Activated T-cell treated with anti-CD3 and anti-CD28 coated beads, Interleukin-2, amount 50 U/mL, for 72 hours (primary cell): ENCODE measurements at places on chromosomes 2 and 18. TPM values are rescaled to one million over a fixed set of nuclear protein-coding genes. Genes with fewer than 3 reads are reported as not detected.

The MAB21L4 gene
- total RNA-seq: not detected

The PTPRM gene
- 6.3 TPM for total RNA-seq

The EIPR1 gene
- 34.5 TPM for total RNA-seq

The ZNF892 gene
- total RNA-seq: 4.1 TPM

The SLC30A3 gene
- total RNA-seq: 1.5 TPM

The CD28 gene
- total RNA-seq: 206 TPM

DNA sequence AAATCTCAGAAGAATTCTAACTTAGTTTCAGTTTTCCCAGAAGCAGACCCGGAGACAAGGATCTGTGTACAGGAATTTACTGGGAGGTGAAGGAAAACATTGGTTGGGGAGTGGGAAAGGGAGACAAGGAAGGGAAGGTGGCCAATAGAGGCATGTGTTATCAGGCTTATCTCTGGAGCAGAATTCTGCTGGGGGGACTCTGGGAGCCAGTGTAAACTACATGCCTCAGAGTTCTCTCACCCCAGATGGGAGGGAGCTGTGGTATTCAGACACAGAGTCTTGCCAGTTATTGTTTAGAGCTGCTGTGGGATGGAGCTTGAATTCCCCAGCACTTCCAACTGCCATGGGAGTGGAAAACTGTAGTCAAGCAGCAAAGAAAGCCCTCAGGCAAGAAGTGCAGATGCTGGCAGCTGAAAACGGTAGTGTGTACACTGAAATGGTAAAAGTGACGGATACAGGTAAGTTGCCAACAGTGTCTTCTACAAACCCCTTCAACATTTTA is 19.0 kb downstream of the DNPEP start:
- DNase-seq: no peak

DNA sequence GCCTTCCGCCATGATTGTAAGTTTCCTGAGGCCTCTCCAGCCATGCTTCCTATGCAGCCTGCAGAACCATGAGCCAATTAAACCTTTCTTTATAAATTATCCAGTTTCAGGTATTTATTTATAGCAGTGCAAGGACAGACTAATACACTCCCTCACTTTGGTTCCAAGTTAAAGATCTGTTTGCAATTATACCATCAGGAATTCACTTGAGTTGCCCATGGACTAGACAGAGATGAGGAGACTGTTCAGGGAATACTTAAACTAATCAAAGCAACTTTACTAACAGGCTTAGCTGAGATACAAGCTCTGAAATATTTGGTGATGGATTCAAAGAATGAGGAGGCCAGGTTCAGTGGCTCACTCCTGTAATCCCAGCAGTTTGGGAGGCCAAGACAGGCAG is 190.0 kb downstream of the MTCL1 start:
- DNase-seq: no peak

DNA sequence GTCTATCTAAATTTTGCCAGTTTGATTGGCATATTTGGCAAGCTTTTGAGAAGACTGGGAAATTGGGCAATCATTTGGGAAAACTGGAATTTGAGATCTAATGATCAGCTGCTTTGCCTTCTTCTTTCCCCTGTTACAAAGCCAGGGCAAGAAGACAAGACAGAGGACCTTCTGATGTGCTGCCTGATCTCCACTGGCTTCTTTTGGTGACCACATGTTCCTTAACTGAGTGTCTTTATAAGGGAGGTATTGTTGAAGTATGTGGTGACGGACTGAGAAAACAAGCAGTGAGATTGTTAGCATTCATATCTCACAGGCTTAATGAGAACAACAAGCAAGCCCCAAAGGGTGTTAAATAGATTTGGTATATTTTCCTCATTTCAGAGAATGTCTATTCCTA is 175.8 kb downstream of the SLC8A1 start:
- no peak for DNase-seq

DNA sequence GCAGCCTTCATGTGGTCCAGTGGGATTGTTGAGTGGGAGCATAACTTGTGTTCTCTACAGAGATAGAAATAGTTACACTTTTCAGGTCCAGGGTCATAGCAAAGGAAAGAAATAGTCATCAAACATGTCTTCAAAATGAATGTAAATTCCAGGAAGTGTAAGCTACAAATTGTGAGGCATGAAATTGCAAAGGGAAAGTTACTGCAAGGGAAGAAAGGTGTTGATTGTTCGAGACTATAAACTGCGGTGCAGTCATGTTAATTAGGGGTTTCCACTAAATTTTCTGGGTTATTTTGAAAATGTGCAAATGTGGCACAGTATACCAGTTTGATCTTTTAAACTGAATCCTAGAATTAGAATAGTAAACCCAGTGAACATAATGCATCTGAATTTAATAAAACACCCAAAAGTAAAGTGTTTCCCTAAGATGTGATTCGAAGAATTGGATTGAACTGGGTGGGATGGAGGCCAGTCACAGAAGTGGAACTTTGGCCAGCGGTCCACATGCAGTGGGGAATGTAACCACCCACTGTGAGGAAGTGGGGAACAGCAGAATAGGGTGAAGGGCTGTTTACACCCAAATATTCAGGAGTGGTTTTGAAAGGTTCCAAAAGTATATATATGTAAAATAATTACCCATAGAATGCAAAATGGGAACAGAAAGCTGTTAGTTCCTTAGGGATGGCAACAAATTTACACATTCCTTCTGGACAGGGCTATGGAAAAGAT is 126.5 kb upstream of the CCDC68 start:
- DNase-seq: no peak

DNA sequence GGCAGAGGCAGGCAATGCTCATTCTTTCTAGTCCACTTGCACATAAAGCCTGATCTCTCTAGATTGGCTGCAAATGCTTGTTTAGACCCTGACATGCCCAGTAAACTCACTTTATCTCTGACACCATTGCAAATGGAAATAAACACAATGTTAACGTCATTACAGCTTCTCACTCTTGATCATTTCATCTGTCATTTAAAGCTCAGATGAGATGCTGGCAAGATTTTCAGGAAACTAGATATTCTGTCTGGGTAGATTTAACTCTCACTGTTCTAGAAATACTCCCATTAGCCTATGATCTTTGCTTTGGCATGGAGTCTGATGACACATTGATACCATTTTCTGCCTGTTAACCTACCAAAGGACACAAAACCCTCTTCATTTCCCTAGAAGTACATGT is 320.7 kb upstream of the HNRNPA3 start:
- DNase-seq: no peak

DNA sequence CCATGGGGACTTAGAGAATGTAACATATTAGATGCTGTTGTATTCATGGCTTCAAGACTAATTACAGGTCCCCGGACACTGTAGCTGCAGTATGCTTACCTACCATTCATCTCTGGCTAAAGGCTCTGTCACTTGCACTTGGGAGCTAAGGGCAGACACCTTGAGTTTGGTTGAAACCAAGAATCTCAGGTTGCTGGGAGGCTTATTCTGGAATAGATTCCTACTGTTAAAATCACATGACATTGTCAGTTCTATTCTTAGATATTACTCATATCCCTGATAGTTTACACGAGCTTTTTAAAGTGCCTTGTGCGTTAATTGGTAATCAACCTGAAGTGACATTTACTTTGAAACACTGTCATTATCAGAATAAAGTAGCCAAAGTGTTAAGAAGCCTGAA is 73.0 kb upstream of the EPB41L5 start:
- DNase-seq: no peak
